Osteoblast (primary cell): ENCODE measurements at places on chromosomes 2 and 18. TPM values are rescaled to one million over a fixed set of nuclear protein-coding genes. Genes with fewer than 3 reads are reported as not detected.

- no peaks in the 10 kb centered on the region for H3K4me1 ChIP-seq
- no peaks in the 10 kb centered on the region for H3K36me3 ChIP-seq
- no peak overlapping the region for H3K4me3 ChIP-seq
- no peaks in the 10 kb centered on the region for H3K27me3 ChIP-seq
- no peak overlapping the region for H3K27ac ChIP-seq
Measured at GRCh38 chr2:8402222-8402621, 279.6 kb upstream of the ID2 start.

GRCh38 chr2:16104949-16105668, 164.8 kb downstream of the MYCN start:
- no peak overlapping the region for H3K4me3 ChIP-seq
- H3K27ac ChIP-seq: no peak overlapping the region
- H3K27me3 ChIP-seq: no peaks in the 10 kb centered on the region
- no peaks in the 10 kb centered on the region for H3K36me3 ChIP-seq
- DNase-seq: no peak
- H3K4me1 ChIP-seq: no peaks in the 10 kb centered on the region

DNA sequence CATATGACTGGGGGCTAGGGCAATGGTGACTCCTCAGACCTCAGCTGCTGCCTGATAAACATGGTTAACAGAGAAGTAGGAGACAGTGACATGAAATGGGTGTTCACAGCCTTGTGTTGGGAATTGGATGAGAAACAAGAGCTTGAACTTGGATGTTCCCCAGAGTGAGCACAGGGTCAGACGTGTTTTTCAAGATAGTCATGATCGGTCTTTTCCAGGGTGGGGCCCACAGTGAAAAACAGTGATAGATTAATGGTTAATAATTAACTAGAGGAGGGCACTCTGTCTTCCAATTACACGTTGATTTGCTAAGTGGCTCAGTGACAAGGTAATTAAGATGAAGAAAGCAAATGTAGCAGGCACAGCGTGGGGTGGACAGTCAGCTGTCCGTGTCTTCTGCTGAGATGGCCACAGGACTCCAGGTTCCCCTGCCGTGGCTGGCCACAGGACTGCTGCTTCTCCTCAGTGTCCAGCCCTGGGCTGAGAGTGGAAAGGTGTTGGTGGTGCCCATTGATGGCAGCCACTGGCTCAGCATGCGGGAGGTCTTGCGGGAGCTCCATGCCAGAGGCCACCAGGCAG, at the start of gene UGT1A3:
Gene UGT1A3 (plus strand): TSS at position 320 of the 579 bp plus-strand sequence. CDS start 85 bp downstream, at position 405.
- H3K4me3 ChIP-seq: no peak within 1 kb of the TSS

DNA sequence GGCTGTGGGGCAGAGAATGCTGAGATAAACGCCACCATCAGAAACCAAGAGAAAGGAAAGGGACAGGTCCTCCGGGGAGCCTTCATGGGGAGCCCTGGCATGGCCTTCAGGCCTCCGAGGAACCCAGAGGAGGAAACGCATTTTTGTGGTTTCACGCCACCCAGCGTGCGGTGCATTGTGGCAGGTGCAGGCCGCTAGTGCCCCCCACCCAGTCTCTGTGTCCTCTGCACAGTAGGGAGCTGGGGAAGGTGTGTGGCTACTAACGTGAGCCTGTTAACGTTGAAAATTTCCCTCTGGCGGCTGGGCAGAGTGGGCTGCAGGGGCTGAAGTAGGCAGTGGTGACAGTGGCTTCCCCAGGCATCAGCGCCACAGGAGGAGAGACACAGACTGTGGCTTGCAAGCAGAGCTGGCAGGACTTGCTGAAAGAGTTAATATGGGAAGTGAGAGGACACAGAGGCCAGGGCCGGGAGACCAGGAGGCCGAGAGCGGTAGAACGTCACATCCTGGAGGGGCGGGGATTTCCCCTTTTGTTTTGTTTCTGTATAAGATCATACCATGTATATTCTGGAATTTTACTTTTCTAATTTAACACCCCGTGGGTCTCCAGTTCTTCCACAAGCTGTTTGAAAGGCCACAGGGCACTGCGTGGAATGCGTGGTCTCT, 166.9 kb downstream of the GBX2 start:
- H3K4me1 ChIP-seq: no peaks in the 10 kb centered on the region
- no peak overlapping the region for H3K4me3 ChIP-seq
- no peak overlapping the region for H3K27ac ChIP-seq
- H3K36me3 ChIP-seq: no peaks in the 10 kb centered on the region

GRCh38 chr2:58137221-58137620, 90.6 kb downstream of the VRK2 start:
- no peak overlapping the region for H3K27ac ChIP-seq
- peaks cover 13% of the 10 kb centered on the region for H3K4me1 ChIP-seq
- no peak overlapping the region for H3K4me3 ChIP-seq
- no peaks in the 10 kb centered on the region for H3K27me3 ChIP-seq
- no peaks in the 10 kb centered on the region for H3K36me3 ChIP-seq

DNA sequence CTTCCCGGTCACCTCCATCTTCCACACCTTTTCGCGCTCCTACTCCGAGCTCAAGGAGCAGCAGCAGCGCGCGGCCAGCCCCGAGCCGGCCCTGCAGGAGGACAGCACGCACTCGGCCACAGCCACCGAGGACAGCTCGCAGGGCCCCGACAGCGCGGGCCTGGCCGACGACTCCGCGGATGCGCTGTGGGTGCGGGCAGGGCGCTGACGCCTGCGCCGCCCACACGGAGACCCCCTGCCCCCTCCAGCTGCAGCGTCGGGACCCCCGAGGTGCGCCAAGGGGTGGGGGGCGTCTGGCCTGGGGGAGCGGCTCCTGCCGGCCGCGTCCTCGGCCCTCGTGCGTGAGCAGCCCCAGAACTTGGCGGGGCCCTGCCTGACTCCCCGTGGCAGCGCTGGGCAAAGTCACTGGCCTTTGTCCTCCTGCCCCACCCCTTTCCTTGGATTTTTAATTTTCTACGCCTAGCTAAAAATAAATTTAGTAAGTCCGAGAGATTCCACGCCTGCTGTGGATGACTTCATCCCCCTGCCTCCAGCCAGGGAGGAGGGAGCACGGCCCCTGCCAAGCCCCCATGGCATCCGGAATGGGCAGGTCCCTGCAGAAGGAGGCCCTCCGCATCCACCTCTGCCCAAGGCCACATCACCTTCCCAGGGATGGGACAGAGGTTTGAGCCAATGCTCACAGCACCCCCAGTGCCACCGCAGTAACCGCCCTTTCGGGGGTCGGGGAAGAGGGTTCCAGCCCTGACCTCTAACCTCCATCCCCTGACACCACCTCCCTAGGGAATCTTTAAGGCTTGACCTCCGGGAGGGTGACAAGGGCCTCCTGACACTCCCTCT, 51.6 kb downstream of the SLC66A2 start:
- H3K27me3 ChIP-seq: no peaks in the 10 kb centered on the region
- peaks cover 9% of the 10 kb centered on the region for H3K36me3 ChIP-seq
- peak; percentile 65 for DNase-seq

CDKL4 gene
- 2.2 and 3.5 TPM in 2 replicates for total RNA-seq

KCNK3 gene
- total RNA-seq: not detected in 2 replicates

GCG gene
- not detected in 2 replicates for total RNA-seq

LHCGR gene
- total RNA-seq: not detected in 2 replicates

C1GALT1C1L gene
- total RNA-seq: 0.72 and 1.2 TPM in 2 replicates

LYG1 gene
- under 0.01 and 0.88 TPM in 2 replicates for total RNA-seq

CDH19 gene
- not detected in 2 replicates for total RNA-seq
